ENCODE measurements at places on chromosomes 7 and 10. TPM values are rescaled to one million over a fixed set of nuclear protein-coding genes. Genes with fewer than 3 reads are reported as not detected.

ATG9B gene
- total RNA-seq: 16.7 TPM

KIAA1217 gene
- total RNA-seq: 69.4 TPM

GRCh38 chr10:78319841-78320240 is 286.2 kb downstream of the RPS24 start:
- no peak for ATAC-seq

DNA sequence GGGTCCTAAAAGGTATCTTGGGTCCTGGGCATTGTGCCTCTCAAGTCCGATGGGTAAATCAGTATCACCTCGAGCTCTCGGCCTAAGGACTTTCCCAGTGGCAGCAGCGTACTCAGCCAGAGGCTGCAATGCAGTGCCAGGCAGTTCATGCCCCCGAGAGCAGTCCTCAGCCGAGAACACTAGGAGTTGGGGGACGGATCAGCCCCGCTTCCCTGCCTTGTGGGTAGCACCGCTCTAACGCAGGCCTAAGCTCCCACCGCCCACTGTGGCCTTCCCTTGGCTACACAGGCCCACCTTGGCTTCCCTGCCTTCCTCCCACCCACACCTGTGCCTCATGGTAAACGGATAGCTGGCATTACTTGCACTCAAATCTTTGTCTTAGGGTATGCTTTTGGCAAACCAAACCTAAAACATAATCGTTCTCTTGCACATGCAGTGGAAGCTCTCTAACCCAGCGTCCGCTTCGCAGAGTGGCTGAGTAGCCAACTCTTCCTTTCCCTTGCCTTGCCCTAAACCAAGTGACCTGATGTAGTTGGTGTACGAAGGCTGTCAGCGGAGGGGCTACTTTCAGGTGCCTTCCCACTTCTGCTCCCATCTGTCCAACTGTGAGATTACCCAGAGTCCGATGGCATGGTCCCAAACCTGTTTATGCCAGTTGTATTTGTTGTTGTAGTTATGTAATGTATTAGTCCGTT is 73.2 kb upstream of the CHST15 start:
- no peak for ATAC-seq

DNA sequence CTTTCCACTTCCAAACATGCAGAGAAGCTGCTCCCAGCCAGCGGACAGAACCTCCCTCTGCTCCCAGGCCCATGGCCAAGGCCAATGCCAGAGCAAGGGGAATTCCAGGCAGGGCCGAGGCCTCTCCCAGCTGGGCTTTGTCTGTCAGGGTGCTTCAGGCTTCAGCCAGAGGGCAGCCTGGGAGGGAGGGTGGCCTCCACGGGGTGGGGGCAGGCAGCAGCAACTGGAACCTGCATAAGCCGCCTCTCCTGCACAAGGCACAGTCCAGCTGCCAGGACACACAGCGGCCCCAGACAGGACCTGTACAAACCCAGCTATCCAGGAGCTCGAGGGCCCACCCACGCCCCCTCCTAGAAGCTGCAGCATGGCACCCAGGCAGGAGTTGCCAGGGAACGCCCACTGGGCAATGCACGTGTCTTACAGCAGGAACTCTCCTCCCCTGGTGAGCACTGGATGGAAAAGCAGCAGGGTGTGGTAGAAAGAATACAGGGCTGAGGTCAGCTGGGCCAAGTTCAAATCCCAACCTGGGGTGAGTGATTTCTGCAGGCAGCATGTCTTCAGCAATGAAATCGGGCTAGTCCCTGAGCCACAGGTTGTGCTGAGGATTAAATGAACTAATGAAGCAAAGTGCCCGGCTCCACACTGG is 7.6 kb downstream of the FAM53B start:
- ATAC-seq: peak; percentile 71

GRCh38 chr7:99437946-99438572 is 539 bp downstream of the PTCD1 start:
- ATAC-seq: peak; percentile 12

- no peak for ATAC-seq
Measured at GRCh38 chr10:62894156-62894555, 78.0 kb upstream of the EGR2 start.

All from esophagus mucosa (tissue), 1 donor.